ENCODE measurements at places on chromosomes 5 and 9. TPM values are rescaled to one million over a fixed set of nuclear protein-coding genes. Genes with fewer than 3 reads are reported as not detected.

EQTN gene
- not detected for total RNA-seq

PCDHAC1 gene
- total RNA-seq = 1.0 TPM

ADRB2 gene
- 3.3 TPM for total RNA-seq

CATSPER3 gene
- 0.31 TPM for total RNA-seq

IZUMO3 gene
- total RNA-seq = not detected

MVB12B gene
- 12.3 TPM for total RNA-seq

CCIN gene
- not detected for total RNA-seq

NEURL1B gene
- total RNA-seq = 20.6 TPM

IGFBPL1 gene
- 3.5 TPM for total RNA-seq

PCDHGC5 gene
- 0.97 TPM for total RNA-seq

IFNA21 gene
- not detected for total RNA-seq

LRRTM2 gene
- 0.12 TPM for total RNA-seq

SOWAHA gene
- 0.06 TPM for total RNA-seq

ADGRD2 gene
- total RNA-seq = not detected

BARHL1 gene
- not detected for total RNA-seq

DAB2IP gene
- total RNA-seq = 41.6 TPM

FCN1 gene
- 5.7 TPM for total RNA-seq

PTGES gene
- total RNA-seq = 4.5 TPM

THOC3 gene
- 7.9 TPM for total RNA-seq

ADAMTS16 gene
- total RNA-seq = 0.27 TPM

C5orf34 gene
- 0.35 TPM for total RNA-seq

SLC36A2 gene
- not detected for total RNA-seq
